ENCODE measurements at places on chromosomes 7 and 10.

DNA sequence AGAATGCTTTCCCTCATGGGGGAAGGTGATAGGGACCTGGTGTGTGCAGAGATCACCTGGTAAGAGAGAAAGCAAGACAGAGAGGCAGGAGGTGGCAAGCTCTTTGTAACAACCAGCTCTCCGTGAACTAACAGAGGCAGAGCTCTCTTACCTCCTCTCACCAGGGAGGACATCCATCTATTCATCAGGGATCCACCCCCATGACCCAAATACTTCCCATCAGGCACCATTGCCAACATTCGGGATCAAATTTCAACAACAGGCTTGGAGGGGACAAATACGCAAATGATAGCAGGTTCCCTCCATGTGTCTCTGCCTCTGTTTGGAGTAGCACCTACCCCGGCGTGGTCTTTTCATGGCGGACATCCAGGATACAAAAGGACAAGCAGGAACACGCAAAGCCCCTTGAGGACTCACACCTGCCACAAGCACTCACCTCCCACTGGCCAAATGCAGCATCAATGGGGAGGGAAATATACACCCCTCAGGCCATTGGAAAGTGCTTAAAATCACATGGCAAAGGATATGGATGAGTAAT is 431.2 kb upstream of the AUTS2 start:
- no peak overlapping the region for H3K27ac ChIP-seq
- H3K4me1 ChIP-seq, result no peaks in the 10 kb centered on the region
- no peaks in the 10 kb centered on the region for H3K36me3 ChIP-seq
- DNase-seq, result no peak
- no peak overlapping the region for H3K4me3 ChIP-seq

DNA sequence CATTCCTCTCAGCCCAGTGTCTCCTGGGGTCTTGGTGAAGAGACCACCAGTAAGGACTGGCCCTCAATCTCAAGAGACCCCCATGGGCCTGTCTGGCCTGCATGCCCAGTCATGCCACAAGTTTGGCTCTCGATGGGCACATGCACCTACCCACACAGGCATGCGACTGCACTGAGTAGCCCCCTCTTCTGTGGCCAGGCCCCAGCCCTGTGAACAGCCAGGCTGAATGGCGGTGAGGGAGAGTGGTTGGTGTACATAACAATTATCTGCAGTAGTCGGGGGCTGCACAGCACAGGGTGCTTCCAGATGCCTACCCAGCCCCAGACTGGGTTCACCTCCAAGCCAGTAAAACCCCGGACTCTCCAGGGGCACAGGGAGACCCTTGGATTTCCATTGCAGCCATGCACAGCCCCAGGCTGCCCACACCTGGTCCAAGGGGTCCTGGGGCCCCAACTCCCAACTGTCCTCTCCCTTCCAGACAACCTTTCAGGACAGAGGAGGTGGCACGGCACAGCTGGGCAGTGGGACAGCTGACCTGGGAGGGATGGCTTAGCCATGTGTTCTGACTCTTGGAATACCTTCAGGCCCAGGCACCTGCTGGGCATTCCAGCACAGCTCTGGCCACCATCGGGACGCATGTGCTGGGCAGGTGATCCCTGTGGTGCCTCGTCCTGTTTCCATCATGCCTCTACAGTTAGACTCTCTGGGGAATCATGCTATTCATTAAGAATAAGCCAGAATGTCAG is 21.0 kb upstream of the CSGALNACT2 start:
- H3K36me3 ChIP-seq, result no peaks in the 10 kb centered on the region
- no peaks in the 10 kb centered on the region for H3K27me3 ChIP-seq
- H3K27ac ChIP-seq, result no peak overlapping the region
- H3K4me3 ChIP-seq, result no peak overlapping the region

- no peaks in the 10 kb centered on the region for H3K4me1 ChIP-seq
- no peak overlapping the region for H3K4me3 ChIP-seq
- no peaks in the 10 kb centered on the region for H3K36me3 ChIP-seq
- H3K27me3 ChIP-seq, result no peaks in the 10 kb centered on the region
- DNase-seq, result no peak
Measured at GRCh38 chr7:3688071-3688470, 387.0 kb downstream of the SDK1 start.

GRCh38 chr7:80444811-80445210 is 67.1 kb downstream of the GNAT3 start:
- no peaks in the 10 kb centered on the region for H3K36me3 ChIP-seq
- no peaks in the 10 kb centered on the region for H3K4me1 ChIP-seq
- H3K4me3 ChIP-seq, result no peak overlapping the region
- no peak overlapping the region for H3K27ac ChIP-seq
- no peaks in the 10 kb centered on the region for H3K27me3 ChIP-seq

- peak within 1 kb of the TSS; percentile 88 for H3K27ac ChIP-seq
- H3K27me3 ChIP-seq, result no peaks in the 10 kb centered on the region
- peaks cover 5% of the 10 kb centered on the region for H3K4me1 ChIP-seq
- DNase-seq, result peak; percentile 55
Measured at GRCh38 chr7:28180364-28181147, at the start of gene JAZF1. JAZF1 (minus strand) TSS chr7:28180795.

GRCh38 chr7:135800560-135800959 is 51.9 kb upstream of the FAM180A start:
- H3K27me3 ChIP-seq, result no peaks in the 10 kb centered on the region
- no peak overlapping the region for H3K4me3 ChIP-seq
- DNase-seq, result no peak
- H3K27ac ChIP-seq, result no peak overlapping the region

DNA sequence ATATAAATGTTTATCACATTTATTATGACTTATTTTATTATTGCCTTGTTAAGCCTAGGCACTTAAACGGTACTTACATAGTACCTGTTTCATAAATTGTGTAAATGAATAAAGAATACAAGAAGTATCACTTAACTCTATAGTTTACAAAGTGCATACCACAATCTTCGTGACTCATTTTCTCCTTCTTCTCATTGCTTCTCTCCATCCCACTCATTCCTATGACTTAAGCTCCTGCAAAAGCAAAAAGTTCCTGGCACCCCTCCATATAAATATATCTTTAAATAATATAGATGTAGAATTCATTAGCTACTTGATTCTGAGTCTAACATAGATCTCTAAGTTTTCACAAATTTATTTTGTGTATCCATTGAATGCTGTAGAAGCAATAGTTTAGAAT is 1382.0 kb upstream of the CELF2 start:
- H3K27ac ChIP-seq, result no peak overlapping the region
- no peak overlapping the region for H3K4me3 ChIP-seq
- DNase-seq, result no peak
- no peaks in the 10 kb centered on the region for H3K4me1 ChIP-seq

DNA sequence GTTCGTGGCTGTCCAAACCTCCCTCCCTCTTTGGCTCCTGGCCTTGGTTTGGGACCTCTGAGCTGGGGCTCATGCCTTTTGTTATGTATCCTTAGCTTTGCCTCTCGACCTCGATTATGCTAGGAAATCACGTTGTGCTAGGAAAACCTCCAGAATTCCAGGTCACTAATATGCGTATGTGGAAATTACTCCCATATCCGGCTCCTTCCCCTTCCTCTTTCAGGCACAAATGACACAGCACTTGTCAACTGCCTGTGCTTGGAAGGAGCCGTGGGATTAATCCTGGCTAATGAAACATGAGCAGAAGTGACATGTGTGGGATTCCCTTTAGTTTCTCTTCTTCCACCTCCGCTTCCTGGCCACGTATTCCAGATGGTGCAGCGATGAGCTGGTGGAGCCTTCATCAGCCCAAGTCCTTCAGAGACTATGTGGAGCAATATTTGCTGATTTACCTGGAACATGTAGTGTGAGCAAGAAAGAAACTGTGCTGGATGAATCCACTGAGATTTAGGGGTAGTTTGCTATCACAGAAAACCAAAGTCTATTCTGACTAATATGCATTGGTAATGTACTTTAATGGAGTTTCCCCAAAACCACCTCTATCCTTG is 149.2 kb downstream of the REEP3 start:
- H3K36me3 ChIP-seq, result no peaks in the 10 kb centered on the region
- H3K27me3 ChIP-seq, result no peaks in the 10 kb centered on the region
- H3K27ac ChIP-seq, result peak overlapping the region; percentile 67

GRCh38 chr10:8136736-8137135 is 82.2 kb downstream of the GATA3 start:
- H3K4me1 ChIP-seq, result no peaks in the 10 kb centered on the region
- no peak for DNase-seq
- no peak overlapping the region for H3K27ac ChIP-seq
- H3K27me3 ChIP-seq, result peaks cover 6% of the 10 kb centered on the region
- no peak overlapping the region for H3K4me3 ChIP-seq
- H3K36me3 ChIP-seq, result no peaks in the 10 kb centered on the region

- no peak for DNase-seq
- H3K4me3 ChIP-seq, result no peak overlapping the region
- no peaks in the 10 kb centered on the region for H3K4me1 ChIP-seq
Measured at GRCh38 chr10:130737621-130738020, 573.9 kb downstream of the TCERG1L start.

GRCh38 chr10:74164716-74165529 is 13.9 kb downstream of the ADK start:
- no peak for DNase-seq
- no peak overlapping the region for H3K4me3 ChIP-seq
- H3K4me1 ChIP-seq, result no peaks in the 10 kb centered on the region

- H3K4me3 ChIP-seq, result no peak overlapping the region
- H3K4me1 ChIP-seq, result no peaks in the 10 kb centered on the region
- no peaks in the 10 kb centered on the region for H3K36me3 ChIP-seq
- H3K27ac ChIP-seq, result no peak overlapping the region
- H3K27me3 ChIP-seq, result no peaks in the 10 kb centered on the region
- no peak for DNase-seq
Measured at GRCh38 chr7:43387932-43388331, 195.0 kb upstream of the STK17A start.

DNA sequence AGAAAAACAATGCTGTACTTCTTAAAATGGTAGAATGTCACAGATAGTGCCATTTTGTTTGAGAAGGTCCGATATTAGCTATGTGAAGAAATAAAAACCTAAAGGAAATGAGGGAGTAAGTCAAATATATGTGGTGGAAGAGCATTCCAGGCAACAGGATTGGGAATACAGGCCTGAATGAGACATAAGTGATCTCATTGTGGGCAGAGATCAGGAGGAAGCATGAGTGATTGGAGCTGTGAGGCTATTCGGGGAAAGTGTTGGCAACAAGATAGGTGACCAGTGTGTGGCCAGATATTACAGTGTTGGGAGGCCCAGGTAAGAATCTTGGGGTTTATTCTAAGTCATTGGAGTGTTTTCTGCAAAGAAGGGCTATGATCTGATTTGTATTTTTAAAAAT is 41.3 kb upstream of the AGMO start:
- H3K27me3 ChIP-seq, result no peaks in the 10 kb centered on the region
- no peak for DNase-seq
- no peaks in the 10 kb centered on the region for H3K4me1 ChIP-seq
- no peak overlapping the region for H3K4me3 ChIP-seq
- H3K36me3 ChIP-seq, result no peaks in the 10 kb centered on the region

DNA sequence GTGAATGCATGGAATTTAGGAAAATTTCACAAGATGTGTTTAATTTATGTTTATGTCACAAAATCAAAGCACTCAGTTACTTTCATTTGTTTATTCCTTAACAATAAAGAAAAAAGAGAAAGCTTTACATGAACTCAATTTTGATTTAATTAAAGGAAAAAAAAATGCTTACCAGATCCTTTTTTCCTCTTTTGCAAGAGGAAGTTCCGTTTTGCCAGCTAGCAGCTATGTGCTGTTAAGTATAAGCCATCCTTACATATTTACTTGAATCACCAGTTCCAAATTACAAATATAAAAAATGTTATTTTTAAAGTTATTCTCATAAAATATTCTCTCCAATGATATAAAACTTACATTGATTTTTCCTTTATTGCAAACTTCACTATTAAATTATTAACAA is 12.7 kb downstream of the MRC1 start:
- no peak for DNase-seq
- H3K27ac ChIP-seq, result no peak overlapping the region
- no peaks in the 10 kb centered on the region for H3K27me3 ChIP-seq
- no peaks in the 10 kb centered on the region for H3K4me1 ChIP-seq
- no peaks in the 10 kb centered on the region for H3K36me3 ChIP-seq
- H3K4me3 ChIP-seq, result no peak overlapping the region

DNA sequence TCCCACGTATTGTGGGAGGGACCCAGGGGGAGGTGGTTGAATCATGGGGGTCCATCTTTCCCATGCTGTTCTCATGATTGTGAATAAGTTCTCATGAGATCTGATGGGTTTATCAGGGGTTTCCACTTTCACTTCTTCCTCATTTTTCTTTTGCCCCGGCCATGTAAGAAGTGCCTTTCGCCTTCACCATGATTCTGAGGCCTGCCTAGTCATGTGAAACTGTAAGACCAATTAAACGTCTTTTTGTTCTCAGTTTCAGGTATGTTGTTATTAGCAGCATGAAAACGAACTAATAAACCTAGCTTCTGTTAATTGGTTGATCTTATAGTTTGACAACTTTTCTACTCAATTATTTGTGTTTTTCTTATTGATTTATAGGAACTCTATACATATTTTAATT is 206.3 kb downstream of the NXPH1 start:
- no peak overlapping the region for H3K27ac ChIP-seq
- no peaks in the 10 kb centered on the region for H3K4me1 ChIP-seq
- no peaks in the 10 kb centered on the region for H3K36me3 ChIP-seq
- no peak for DNase-seq
- H3K27me3 ChIP-seq, result no peaks in the 10 kb centered on the region
- H3K4me3 ChIP-seq, result no peak overlapping the region

DNA sequence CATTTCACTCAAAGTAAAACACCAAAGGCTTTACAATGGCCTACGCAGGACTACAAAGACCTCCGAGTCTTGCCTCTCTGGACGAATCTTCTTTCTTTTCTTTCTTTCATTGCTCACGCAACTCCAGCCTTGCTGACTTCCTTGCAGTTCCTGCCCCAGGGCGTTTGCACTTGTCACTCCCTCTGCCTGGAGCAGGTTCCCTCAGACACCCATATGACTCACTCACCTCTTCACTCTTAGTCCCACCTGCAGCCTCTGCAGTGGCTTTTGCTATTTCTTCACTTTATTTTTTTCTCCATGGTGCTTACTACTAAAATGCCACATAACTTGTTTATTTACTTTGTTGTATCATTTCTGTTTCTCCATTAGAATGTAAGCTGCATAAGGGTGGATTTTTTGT is 33.1 kb downstream of the GHRHR start:
- no peaks in the 10 kb centered on the region for H3K27me3 ChIP-seq
- no peak for DNase-seq
- no peaks in the 10 kb centered on the region for H3K36me3 ChIP-seq
- no peaks in the 10 kb centered on the region for H3K4me1 ChIP-seq
- H3K4me3 ChIP-seq, result no peak overlapping the region
- peak overlapping the region; percentile 61 for H3K27ac ChIP-seq
